Liver (tissue), 10 donors: ENCODE measurements at places on chromosomes 6 and 20. TPM values are rescaled to one million over a fixed set of nuclear protein-coding genes. Genes with fewer than 3 reads are reported as not detected.

GRCh38 chr20:61535536-61535935 is 283.5 kb downstream of the CDH4 start:
- DNase-seq: no peak

- no peak for DNase-seq
These were observed 45.3 kb downstream of the NINL start for GRCh38 chr20:25539742-25540672.

DNA sequence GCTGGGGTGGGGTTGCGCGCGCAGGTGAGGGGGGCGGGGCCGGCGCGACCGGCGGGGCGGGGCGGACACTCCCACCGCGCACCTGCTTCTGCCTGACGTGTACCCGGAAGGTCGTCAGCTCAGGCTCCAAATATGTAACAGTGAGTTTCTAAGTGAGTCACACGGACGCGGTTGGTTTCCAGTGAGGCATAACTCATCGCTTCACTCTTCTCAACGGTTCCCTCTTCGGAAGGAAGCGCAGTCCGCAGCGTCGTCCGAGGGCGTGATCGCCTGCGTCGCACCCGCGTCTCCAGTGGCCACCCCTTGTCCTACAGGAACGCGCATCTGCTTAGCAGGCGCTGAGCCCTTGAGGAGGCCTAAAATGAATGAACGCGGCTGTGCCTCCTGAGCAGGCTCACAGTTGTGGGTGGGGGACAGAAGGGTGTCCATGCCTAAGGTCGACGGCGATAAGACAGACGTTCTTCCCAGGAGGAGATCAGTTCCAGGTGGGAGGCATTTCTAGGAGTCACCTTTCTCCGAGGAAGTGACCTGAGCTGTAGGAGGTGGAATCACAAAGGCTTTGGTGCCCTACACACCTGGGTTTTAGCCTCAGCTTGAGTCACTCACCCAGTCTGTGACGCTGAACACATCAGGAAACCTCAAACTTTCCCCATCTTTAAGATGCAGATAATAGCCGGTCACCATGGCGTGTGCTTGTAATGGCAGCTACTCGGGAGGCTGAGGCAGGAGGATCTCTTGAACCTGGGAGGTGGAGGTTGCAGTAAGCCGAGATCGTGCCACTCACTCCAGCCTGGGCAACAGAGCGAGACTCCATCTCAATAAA is 50.9 kb upstream of the EZR start:
- peak; percentile 86 for DNase-seq

GRCh38 chr20:46999801-47000465 is 105.3 kb downstream of the EYA2 start:
- DNase-seq: no peak

DNA sequence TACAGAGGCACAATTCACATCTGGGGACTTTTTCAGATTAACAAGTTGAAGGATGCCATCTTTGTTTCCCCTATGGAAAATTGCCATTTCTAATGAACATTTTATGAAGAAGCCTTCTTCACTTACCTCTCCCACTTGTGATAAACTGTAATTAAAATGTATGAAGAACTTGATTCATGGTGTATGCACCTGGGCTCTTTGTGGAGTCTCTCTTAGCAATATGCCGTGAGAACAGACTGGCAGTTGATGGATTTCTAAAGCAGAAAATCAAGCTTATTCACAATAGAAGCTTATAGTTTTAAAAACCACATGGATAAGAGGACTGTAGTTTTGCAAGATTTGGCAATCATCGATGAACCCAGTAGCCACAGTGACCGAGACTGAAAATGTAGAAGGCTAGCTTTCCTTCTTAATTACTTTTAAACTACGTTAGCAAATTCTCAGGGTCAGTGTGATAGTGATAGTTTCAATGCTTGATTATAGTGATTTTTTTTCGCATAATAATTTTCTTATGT is 270.6 kb downstream of the PRL start:
- DNase-seq: no peak

DNA sequence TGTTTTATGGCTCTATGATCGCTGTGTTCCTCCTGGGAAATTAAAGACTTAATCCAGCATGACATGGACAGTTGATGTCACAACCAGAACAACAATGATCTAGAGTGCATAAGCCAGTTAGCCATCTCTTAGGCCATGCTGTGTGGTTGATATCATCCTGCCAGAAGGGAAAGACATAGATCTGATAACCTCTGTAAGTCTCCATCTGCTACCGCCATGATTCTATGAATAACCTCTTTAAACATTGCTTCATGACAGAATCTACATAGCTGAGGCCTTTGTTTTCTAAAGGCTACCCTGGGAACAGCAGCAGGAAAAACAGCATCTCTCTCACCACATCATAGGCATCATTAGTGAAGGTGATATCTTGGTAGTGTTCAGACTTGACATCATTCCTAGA is 117.6 kb upstream of the PHACTR1 start:
- DNase-seq: no peak

The NNAT gene
- not detected for total RNA-seq

- DNase-seq: no peak
These were observed 301.9 kb upstream of the SUPT3H start for GRCh38 chr6:45679631-45680030.

The GRIK2 gene
- 0.17 TPM for total RNA-seq

DNA sequence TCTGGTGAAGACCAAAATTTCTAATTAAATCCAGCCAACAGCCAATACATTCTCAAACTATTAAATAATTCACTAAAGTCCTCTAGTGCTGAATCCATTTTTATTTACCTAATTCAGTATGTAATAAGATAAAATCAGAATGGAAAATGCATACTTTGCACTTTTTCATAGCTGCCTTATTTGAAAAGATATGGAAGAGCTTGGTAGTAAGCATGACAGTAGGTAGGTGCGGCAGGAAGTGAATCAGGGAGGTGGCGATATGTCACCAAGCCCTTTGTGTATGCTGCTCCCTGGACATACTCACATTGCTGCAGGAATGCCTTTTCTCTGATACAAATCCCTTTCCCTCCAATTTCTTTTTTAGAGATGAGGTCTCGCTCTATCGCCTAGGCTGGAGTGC is 10.2 kb upstream of the TGM3 start:
- no peak for DNase-seq

- no peak for DNase-seq
These were observed 11.2 kb downstream of the SPDEF start for GRCh38 chr6:34544776-34545471.

The PDE7B gene
- total RNA-seq: 0.75 TPM

The EFCAB8 gene
- not detected for total RNA-seq

- no peak for DNase-seq
These were observed 150.5 kb downstream of the SLC16A10 start for GRCh38 chr6:111237852-111238251.

The PSORS1C2 gene
- total RNA-seq: not detected

DNA sequence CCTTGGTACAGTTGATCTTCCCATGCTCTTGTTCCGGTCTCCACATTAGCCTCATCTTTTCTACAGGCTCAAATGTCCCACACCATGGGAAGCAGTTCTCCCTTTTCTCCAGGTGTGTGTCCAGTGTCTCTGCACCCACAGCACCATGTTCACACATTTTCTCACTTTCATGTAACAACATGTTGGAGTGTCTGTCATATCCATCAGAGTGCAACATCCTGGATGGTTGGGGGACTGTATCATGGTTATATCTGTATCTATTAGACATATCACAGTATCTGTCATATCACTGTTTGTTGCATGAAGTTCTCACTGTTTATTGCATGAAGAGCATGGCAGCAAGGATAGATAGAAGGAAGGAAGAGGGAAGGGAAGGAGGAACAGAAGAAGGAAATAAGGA is 635.6 kb downstream of the EPM2A start:
- DNase-seq: no peak

- no peak for DNase-seq
These were observed 76.3 kb upstream of the PHACTR2 start for GRCh38 chr6:143601504-143601903.

The SLC22A16 gene
- total RNA-seq: 22.5 TPM

- DNase-seq: no peak
These were observed 242.7 kb downstream of the MYLK4 start for GRCh38 chr6:2508071-2508470.

The HMGCLL1 gene
- 0.93 TPM for total RNA-seq

DNA sequence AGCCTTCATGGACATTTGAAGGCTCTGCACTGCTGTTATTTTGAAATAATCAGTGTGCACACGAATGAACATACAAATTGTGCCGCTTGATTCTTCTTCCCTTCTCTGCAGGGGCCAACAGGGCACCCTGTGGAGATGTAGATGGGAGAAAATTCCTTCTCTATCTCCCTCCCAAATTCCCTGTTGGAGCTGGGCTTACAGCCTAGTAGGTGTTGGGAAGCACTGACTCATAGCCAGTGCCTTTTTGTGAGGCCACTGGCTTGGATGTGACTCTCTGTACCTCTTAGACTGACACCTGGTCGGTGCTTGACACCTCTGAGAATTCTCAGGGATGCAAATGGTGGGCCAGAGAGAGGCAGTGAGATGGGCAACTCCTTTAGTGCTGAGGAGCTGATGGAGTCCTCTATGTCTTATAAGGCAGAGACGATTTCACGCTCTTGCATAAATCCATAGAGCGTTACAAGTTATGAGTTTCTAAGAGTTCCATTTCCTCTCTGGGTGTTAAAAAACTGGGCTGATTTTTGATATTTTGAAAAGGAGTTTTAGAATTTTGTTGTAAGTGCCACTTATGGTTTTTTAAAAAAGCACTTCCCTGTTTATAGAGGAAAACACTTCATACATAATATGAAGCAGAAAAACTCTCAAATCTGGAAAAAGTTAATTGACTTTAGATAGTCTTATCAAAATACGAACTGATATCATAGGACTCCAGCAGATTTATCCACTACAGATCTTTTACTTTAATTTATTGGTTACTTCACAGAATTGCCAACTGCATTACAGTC is 89.8 kb upstream of the MAP3K7 start:
- no peak for DNase-seq

- no peak for DNase-seq
These were observed 225.3 kb downstream of the TINAG start for GRCh38 chr6:54533567-54533966.

GRCh38 chr20:3763671-3764601 is 3.6 kb downstream of the ADISSP start:
- DNase-seq: no peak

The CNR1 gene
- total RNA-seq: 0.14 TPM

GRCh38 chr6:120056085-120056484 is 706.5 kb upstream of the MAN1A1 start:
- DNase-seq: no peak

GRCh38 chr6:35852994-35853393 is 47.8 kb downstream of the LHFPL5 start:
- DNase-seq: no peak

The BANF2 gene
- total RNA-seq: not detected

DNA sequence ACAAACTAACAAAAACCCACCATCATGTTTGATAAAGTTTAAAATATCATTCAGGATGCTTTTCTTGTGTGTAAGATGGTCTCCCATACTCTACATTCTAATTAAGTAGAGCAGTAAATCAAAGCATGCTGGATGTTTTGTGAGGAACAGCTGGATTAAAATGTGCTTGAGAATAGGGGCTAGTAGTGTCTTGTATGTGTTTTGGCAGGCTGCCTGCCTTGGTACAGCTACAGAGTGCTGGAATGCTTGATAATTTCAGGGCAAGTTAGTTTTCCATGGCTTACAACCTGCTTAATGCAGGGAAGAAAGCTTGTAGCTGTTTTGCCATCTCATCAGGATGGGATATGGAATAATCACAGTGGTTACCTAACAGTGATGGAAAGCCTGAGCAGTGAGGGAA is 636.6 kb upstream of the MMS22L start:
- no peak for DNase-seq

The OTOR gene
- not detected for total RNA-seq

The STK4 gene
- total RNA-seq: 16.7 TPM

The DDO gene
- total RNA-seq: 11.1 TPM

The CRISP1 gene
- total RNA-seq: not detected

DNA sequence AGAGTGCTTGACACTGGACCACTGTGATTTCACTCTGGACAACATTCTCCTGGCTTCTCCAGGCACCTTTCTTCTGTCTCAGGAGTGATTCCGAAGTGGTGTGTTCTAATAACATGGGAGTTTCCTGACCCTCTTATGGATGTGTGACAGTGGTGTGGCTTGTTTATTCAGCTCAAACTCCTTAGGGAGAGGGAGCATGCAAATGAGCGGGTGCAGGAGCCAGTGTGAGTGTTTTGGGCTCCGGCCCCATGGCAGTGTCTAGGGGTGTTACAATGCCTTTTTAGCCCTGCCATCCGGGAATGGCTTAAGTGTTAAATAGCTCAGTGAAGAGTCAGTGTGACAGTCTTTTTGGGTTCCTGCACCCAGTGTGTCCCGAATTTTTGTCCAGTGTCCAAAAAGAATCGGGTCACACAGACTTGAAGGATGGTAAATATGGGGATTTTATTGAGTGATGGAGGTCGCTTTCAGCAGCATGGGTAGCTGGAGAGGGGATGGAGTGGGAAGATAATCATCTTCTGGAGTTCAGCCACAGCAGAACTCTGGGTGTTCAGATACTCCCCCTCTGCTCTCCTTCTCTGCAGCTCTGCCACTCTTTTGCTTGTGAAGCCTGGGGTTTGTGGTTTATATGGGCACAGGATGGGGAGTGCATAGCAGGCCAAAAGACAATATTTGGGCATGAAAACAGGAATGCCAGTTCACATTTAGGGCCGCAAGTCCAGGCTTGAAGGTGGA is 928.9 kb upstream of the CITED2 start:
- DNase-seq: no peak

The SEL1L2 gene
- total RNA-seq: not detected

The BMP6 gene
- total RNA-seq: 0.93 TPM
